Stomach (tissue), 19 donors: ENCODE measurements at places on chromosomes 11 and 22.

DNA sequence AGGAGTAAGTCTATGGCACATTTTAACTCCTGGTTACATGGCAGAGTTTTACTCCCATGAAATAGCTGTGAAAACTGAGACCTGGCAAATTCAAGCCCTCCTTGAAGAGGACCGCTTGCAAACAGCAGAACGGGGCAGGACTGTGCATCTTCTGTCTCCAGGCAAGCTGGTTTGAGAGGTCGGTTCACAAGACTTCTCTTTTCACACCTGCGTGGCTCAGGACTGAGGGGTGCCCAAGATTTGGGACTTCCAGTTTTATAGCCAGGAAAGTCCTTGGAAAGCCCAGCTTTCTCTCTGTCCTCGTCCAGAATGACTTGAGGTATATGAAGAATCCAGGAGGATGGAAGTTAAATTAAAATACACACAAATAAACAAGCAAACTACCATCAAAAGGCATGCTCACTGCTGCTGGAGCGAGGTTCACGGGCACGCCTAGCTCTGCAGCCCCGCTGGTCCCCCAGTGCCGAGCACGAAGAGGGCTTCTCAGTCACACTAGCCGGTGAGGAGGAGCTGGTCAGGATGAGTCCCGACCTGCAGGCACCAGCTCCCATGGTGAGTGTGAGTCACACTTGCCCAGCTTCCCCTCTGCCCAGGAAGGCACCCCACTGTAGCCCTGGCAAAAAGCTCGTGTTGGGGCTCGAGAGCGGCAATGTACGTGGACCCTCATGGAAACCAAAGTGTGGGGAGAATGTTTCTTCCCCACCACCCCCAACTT, 1382.4 kb downstream of the BRD1 start:
- no peak for DNase-seq

DNA sequence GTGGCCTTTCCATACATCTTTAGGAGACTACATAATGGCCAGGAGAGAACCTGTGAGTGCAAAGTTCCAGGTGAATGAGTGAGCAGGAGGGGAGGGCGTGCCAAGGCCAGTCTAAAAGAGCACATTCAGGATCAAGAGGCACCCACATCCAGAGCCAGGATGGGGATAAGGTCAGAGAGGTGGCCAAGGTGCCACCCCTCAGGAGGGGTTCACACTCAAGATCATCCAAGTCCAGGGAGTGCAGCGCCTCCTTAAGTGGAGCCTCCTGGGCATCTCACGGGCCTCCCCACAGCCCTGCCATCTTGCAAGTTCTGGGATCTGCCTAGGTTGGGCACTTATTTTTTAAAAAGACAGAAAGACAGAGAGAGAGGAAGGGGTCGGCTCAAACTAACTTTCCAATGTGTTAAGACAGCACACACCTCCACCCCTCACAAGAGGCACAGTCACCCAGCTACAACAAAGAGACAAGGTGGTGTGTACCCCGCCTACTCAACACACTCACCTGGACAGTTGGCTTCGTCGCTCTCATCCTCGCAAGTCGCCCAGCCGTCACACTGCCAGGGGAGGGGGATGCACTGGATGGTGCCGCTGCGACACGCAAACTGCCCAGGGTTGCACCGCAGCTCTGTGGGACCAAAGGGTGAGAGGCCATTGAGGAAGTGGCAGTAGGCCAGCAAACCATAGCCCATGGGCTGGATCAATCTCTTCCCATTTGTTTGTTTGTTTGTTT, 33.2 kb downstream of the DGCR2 start:
- DNase-seq: no peak

GRCh38 chr11:87438416-87438815, 400.7 kb downstream of the TMEM135 start:
- DNase-seq: no peak

- DNase-seq: peak; percentile 57
These were observed 28.4 kb upstream of the HMOX1 start for GRCh38 chr22:35352214-35353111.

DNA sequence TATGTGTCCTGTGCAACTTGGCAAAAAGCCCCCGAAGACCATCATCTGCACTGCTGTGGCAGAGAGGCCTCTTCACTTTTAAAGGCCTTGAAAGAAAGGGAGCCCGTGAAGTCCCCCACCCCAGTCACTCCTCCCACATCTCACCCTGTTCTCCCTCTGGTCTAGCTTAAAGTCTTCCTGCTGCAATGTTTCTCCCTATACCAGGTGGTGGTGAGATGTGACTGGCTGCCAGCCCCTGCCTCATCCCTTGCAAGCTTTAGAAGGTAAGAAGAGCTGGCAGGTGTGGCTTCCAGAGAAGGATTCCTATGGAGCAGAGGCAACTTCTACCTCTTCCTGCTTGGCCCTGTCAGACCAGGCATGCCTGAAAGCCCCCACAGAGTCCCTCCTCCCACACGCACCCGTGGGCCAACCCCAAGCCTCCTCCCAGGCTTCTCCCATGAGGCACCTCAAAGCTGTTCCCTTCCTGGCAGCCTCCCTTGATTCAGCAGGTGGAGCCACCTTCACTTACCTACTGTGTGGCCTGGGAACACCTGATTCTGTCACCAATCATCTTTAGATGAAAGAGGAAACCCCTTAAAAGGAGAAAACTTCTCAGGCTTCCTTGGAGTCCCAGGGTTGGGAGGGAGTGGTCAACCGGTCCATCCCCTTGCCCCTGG, 4.0 kb upstream of the TRIM29 start:
- no peak for DNase-seq

- peak; percentile 92 for DNase-seq
These were observed 26.5 kb downstream of the RPL27A start for GRCh38 chr11:8709002-8709672.

- peak; percentile 86 for DNase-seq
These were observed 22.1 kb upstream of the SYT7 start for GRCh38 chr11:61602775-61603569.

- DNase-seq: no peak
These were observed 108.4 kb downstream of the ABTB2 start for GRCh38 chr11:34249439-34249838.

GRCh38 chr11:21888814-21889213, 304.1 kb upstream of the ANO5 start:
- no peak for DNase-seq

DNA sequence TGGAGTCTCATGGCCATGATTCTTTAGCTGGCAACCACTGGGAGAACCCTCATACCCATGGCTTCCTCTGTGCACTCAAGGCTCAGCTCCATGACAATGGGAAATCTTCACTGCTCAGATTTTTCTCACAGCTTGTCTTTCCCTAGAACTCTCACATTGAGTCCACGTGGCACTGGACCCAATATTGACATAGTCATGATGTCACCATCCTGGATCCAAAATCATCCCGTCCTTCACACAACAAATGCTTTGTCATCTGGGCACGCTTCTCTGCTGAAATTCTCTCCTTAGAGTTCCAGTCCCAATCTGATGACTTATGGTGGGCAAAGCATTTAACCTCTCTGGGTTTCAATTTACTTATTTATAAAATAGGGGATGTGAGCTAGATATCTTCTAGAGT, 37.7 kb upstream of the CD44 start:
- no peak for DNase-seq
